Stromal cell of bone marrow (primary cell): ENCODE measurements at places on chromosomes 2 and 18.

DNA sequence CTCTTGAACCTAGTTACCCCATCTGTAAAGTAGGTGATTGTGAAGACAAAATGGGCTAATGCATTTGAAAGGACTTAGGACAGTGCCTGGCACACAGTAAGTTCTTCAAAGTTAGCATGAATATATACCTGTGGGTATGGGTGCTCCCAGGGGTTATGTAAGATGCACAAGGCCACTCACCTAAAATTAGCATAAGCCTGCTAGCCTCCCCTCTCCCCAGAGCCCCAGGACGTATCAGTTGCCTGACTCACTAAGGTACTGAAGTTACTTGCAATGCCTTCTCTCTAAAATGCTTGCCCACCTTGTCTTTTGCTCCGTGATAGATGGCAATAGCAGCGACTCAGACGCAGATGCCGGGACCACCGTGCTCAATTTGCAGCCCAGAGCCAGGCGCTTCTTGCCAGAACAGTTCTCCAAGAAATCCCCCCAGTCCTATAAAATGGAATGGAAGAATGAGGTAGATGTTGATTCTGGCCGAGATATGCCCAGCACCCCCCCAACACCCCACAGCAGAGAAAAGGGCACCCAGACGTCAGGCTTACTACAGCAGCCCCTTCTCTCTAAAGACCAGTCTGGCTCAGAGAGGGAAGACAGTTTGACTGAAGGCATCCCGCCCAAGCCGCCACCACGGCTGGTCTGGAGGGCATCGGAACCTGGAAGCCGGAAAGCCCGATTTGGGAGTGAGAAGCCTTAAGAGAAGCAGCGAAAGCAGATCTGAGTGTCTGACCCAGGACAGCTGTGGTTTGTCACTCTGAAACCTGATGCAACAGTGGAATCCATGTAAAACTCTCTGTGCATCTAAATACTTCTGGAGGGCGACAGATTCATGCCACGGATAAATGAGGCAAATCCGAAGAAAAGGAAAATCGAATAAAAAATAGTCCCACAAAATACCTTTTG is 53.8 kb upstream of the TMEM182 start:
- no peak for DNase-seq

GRCh38 chr2:171319164-171319810 is 114.5 kb downstream of the METTL8 start:
- no peak for DNase-seq

DNA sequence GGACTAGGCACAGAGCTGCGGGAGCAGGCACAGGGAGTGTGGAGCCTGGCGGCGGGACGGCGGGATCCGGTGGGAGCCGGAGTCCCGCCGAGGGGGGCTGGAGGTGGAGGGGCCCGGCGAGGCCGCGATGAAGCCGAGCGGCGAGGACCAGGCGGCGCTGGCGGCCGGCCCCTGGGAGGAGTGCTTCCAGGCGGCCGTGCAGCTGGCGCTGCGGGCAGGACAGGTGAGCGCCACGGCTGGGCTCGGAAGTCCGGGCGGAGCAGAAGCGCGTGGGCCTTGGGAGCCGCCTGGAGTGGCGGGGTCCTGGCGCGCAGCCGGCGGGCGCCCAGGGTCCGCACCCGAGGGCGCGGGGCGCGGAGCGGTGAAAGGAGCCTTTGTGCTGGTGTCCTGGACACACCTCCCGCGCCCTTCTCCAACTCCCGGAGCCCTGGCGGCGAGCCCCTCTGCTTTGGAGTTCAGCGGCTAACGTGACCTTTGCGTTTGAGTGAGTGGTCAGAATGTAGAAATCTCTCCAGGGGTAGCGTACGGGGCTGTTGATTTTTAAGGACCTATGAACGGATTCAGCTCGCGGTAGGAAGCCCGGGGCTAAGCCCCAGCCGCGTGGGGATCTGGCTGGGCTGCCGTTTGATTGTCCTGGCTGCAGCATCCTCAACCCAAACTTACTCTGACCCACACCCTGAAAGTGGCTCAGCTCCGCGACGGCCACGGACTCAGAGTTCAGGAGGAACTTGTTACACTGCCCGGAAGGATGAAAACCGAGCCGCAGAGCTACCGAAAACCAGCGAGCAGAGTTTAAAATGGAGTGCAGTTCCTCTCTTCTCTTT is 448 bp downstream of the IMPA2 start:
- DNase-seq = no peak

- no peak for DNase-seq
These were observed 31.6 kb upstream of the NCOA1 start for GRCh38 chr2:24459224-24460161.
